T-helper 2 cell treated with Interferon-gamma antibody and Interleukin-4, amounts not matched to agents 5 μg/mL and 100 μg/mL, for 36 hours (primary cell): ENCODE measurements at places on chromosomes 3 and 15.

- H3K4me1 ChIP-seq, result no peaks in the 10 kb centered on the region
- H3K4me3 ChIP-seq, result no peak overlapping the region
- DNase-seq, result no peak
- no peak overlapping the region for H3K27ac ChIP-seq
- no peaks in the 10 kb centered on the region for H3K36me3 ChIP-seq
- no peaks in the 10 kb centered on the region for H3K27me3 ChIP-seq
Measured at GRCh38 chr3:5239602-5240001, 52.1 kb downstream of the EDEM1 start.

DNA sequence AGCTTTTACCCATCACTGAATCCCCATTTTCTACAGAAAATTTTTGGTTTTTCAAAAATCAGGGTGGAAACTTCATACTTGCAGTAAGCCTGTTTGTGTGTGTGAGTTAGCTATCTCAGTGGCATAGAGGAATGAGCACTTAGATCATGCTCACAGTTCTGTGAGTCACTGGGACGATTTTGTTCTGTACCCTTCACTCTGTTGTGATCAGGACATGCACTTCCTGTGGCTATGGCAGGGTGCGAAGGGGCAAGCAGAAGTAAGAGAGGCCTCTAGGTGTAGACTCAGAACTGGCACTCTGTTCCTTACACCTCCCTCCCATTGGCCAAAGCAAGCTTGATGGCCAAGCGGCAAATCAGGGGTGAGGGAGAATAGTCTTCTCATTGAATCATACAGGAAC, 11.6 kb downstream of the NIPA2 start:
- H3K4me1 ChIP-seq, result peaks cover 10% of the 10 kb centered on the region
- no peak for DNase-seq
- peaks cover 31% of the 10 kb centered on the region for H3K36me3 ChIP-seq
- no peak overlapping the region for H3K4me3 ChIP-seq

DNA sequence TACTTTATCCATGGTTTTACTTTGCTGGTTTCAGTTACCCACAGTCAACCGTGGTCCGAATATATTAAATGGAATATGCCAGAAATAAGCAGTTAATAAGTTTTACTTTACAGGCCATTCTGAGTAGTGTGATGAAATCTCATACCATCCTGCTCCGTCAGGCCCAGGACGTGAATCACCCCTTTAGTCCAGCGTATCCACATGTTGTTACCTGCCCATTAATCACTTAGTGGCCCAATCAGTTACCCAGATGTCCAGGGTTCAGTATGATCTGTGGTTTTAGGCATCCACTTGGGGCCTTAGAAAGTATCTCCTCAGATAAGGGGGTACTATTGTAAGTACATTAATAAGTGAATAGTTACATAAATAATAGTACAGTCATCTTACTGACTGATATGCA, 88.0 kb downstream of the TTBK2 start:
- H3K27ac ChIP-seq, result no peak overlapping the region
- no peaks in the 10 kb centered on the region for H3K4me1 ChIP-seq
- H3K27me3 ChIP-seq, result no peaks in the 10 kb centered on the region

DNA sequence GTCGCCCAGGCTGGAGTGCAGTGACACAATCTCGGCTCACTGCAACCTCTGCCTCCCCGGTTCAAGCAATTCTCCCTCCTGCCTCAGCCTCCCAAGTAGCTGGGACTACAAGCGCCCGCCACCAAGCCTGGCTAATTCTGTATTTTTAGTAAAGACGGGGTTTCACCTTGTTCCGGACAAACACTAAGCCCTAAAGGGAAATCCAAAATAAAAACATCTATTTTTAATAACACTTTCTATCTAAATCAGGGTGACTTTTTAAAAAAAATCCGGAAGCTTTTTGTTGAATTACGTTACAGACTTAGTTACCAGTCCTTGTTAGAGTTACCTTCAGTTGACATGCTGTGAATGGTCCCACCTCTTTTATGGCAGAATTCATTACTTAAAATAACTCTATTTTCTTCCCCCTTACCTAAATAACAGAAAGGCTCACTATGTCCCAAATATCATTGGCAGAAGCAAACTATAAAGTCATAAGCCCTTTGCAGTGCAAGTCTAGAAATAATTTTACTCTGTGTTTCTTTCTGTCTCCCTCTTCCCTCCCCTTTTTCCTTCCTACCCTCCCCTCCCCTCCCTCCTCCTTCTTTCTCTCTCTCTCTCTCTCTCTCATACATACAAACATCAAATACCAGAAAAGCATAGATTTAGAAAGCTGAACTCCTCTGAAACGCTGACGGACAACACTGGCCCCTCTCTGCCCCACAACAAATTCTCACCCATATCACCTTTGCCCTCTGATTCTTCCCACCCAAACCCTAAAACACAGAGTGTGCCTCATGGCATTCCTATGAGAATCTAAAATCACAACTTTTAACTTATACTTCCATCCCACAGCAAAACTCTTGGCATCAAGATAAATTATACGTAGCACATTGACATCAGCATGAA, 18.3 kb downstream of the THBS1 start:
- no peaks in the 10 kb centered on the region for H3K4me1 ChIP-seq
- H3K27me3 ChIP-seq, result peaks cover 14% of the 10 kb centered on the region
- no peak overlapping the region for H3K4me3 ChIP-seq
- H3K27ac ChIP-seq, result no peak overlapping the region

- no peaks in the 10 kb centered on the region for H3K27me3 ChIP-seq
- H3K36me3 ChIP-seq, result peaks cover 6% of the 10 kb centered on the region
- no peak overlapping the region for H3K27ac ChIP-seq
- DNase-seq, result no peak
- no peak overlapping the region for H3K4me3 ChIP-seq
Measured at GRCh38 chr3:122797291-122797690, 2.4 kb downstream of the SLC49A4 start.

- H3K4me1 ChIP-seq, result no peaks in the 10 kb centered on the region
- H3K36me3 ChIP-seq, result no peaks in the 10 kb centered on the region
- no peak overlapping the region for H3K4me3 ChIP-seq
- peaks cover 11% of the 10 kb centered on the region for H3K27me3 ChIP-seq
- DNase-seq, result no peak
- no peak overlapping the region for H3K27ac ChIP-seq
Measured at GRCh38 chr15:70172124-70172523, 74.4 kb upstream of the TLE3 start.

- H3K4me1 ChIP-seq, result peaks cover 51% of the 10 kb centered on the region
- no peaks in the 10 kb centered on the region for H3K27me3 ChIP-seq
- H3K4me3 ChIP-seq, result no peak overlapping the region
- H3K27ac ChIP-seq, result no peak overlapping the region
Measured at GRCh38 chr3:9406856-9407626, 9.6 kb downstream of the SETD5 start.

DNA sequence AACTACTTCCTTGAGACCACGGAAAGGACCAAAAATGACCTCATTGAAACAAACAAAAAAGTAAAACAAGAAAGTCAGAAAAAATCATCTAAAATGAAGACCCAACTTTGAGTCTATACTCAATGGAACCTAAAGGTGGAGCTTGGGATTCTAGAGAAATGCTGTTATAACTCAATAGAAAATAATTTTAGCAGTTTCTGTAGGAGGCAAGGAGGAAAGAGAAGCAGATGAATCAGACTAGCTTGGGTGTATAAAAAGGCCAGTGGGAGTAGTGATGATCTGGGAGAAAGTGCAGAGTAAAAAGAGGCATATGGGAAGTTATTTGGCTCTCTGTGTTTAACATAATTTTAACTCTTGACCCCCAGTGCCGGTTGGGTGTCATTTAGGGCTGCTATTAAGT, 94.4 kb downstream of the TMCO5A start:
- H3K27ac ChIP-seq, result no peak overlapping the region
- no peaks in the 10 kb centered on the region for H3K36me3 ChIP-seq
- H3K4me3 ChIP-seq, result no peak overlapping the region
- no peak for DNase-seq
- H3K4me1 ChIP-seq, result no peaks in the 10 kb centered on the region

GRCh38 chr15:62279041-62279440, 114.0 kb upstream of the C2CD4B start:
- no peak overlapping the region for H3K27ac ChIP-seq
- H3K27me3 ChIP-seq, result peaks cover 6% of the 10 kb centered on the region
- DNase-seq, result no peak
- no peaks in the 10 kb centered on the region for H3K36me3 ChIP-seq
